Right atrium auricular region (tissue), 2 donors: ENCODE measurements at places on chromosomes 16 and 17.

DNA sequence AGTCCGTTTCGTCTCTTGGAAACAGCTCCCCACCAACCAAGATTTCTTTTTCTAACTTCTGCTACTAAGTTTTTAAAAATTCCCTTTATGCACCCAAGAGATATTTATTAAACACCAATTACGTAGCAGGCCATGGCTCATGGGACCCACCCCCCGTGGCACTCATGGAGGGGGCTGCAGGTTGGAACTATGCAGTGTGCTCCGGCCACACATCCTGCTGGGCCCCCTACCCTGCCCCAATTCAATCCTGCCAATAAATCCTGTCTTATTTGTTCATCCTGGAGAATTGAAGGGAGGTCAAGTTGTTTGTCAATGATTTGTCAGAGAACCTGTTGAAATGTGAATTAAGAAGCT lies 48.2 kb downstream of the IL21R start:
- no peaks in the 10 kb centered on the region for H3K36me3 ChIP-seq
- H3K4me3 ChIP-seq: no peak overlapping the region
- no peaks in the 10 kb centered on the region for H3K27me3 ChIP-seq

- no peak overlapping the region for H3K27ac ChIP-seq
- H3K4me3 ChIP-seq: no peak overlapping the region
- no peak for DNase-seq
- H3K36me3 ChIP-seq: no peaks in the 10 kb centered on the region
Observed at GRCh38 chr16:82044585-82044911, 9.5 kb downstream of the HSD17B2 start.

GRCh38 chr17:9982159-9982558 lies 77.1 kb upstream of the RCVRN start:
- no peak overlapping the region for H3K27ac ChIP-seq
- DNase-seq: no peak

DNA sequence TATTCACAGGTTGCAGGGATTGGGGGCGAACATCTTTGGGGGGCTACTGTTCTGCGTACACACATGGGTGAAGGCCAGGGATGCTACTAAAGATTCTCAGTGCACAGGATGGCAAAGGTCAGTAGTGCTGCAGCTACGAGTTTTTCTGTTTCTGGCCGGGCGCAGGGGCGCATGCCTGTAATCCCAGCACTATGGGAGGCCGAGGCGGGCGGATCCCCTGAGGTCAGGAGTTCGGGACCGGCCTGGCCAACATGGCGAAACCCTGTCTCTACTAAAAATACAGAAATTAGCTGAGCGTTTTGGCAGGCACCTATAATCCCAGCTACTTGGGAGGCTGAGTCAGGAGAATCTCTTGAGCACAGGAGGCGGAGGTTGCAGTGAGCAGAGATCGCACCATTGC lies 3.9 kb upstream of the ZNF598 start:
- no peaks in the 10 kb centered on the region for H3K27me3 ChIP-seq
- no peak for DNase-seq
- H3K36me3 ChIP-seq: no peaks in the 10 kb centered on the region
- no peak overlapping the region for H3K4me3 ChIP-seq

DNA sequence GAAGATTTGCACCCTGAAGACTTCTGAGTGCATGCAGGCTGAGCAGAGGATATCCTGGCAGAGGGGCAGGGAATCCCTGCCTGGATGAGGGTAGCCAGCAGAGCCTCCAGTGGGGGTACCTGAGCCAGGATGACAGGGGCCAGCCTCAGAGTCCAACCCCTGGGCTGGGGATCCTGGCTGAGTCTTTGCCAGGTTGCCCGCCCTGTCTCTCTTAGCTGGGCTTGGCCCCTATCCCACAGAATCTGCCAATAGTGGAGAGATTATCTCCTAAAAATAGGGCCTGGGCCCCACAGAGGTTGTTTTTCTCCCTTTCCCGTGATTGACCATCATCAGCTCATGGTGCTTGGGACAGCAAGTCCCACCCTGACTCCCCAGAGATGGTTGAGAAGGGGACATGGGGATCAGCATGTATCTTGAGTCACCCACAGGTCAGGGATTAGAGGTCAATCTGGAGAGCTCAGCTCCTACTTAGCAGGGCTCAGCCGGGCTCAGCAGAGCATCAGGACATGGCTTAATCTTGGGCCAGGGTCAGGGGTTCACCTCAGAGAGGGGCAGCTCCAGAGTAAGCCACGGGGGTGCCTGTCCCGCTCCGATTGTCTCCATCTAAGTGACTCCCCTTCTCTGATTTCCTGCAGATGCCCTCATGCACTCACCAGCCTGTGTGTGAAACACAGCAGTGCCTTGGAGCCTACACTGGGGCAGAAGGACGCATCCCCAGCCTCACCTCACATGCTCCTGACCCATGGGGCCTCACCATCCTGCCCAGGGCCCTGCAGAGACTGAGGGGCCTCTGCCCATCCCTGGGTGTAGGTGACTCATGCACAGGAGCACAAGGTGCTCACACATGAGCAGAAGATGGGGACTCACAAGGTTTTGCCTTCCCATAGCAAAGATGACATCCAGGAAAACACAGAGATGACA lies 11.5 kb downstream of the CDH16 start:
- no peak for DNase-seq
- no peak overlapping the region for H3K4me3 ChIP-seq
- no peaks in the 10 kb centered on the region for H3K27me3 ChIP-seq

- H3K27ac ChIP-seq: no peak overlapping the region
- H3K4me3 ChIP-seq: no peak overlapping the region
- no peak for DNase-seq
Observed at GRCh38 chr17:78272914-78273258, 41.5 kb downstream of the TMEM235 start.

GRCh38 chr17:78585006-78585630 lies 7.9 kb upstream of the DNAH17 start:
- no peak for DNase-seq
- H3K27me3 ChIP-seq: no peaks in the 10 kb centered on the region
- no peaks in the 10 kb centered on the region for H3K36me3 ChIP-seq
- H3K4me1 ChIP-seq: no peaks in the 10 kb centered on the region
- no peak overlapping the region for H3K4me3 ChIP-seq
- no peak overlapping the region for H3K27ac ChIP-seq

- H3K36me3 ChIP-seq: no peaks in the 10 kb centered on the region
- H3K4me1 ChIP-seq: no peaks in the 10 kb centered on the region
Observed at GRCh38 chr16:4561596-4561995, 5.5 kb downstream of the C16orf96 start.

- no peak for DNase-seq
Observed at GRCh38 chr17:2275722-2276121, 27.9 kb downstream of the SMG6 start.

- H3K36me3 ChIP-seq: no peaks in the 10 kb centered on the region
- no peaks in the 10 kb centered on the region for H3K27me3 ChIP-seq
- no peaks in the 10 kb centered on the region for H3K4me1 ChIP-seq
- H3K27ac ChIP-seq: peak overlapping the region; percentile 91
Observed at GRCh38 chr17:28811651-28812090, 30.9 kb downstream of the FAM222B start.

- peak; percentile 95 for DNase-seq
- no peaks in the 10 kb centered on the region for H3K27me3 ChIP-seq
- no peak overlapping the region for H3K4me3 ChIP-seq
Observed at GRCh38 chr17:57541472-57542394, 203.4 kb downstream of the CCDC182 start.

GRCh38 chr17:66461343-66461995 lies 159.1 kb downstream of the PRKCA start:
- H3K27me3 ChIP-seq: no peaks in the 10 kb centered on the region
- no peak overlapping the region for H3K4me3 ChIP-seq
- H3K36me3 ChIP-seq: no peaks in the 10 kb centered on the region
- H3K27ac ChIP-seq: no peak overlapping the region
- DNase-seq: no peak
- peaks cover 5% of the 10 kb centered on the region for H3K4me1 ChIP-seq

GRCh38 chr16:79301051-79301450 lies 299.5 kb downstream of the MAF start:
- H3K27me3 ChIP-seq: no peaks in the 10 kb centered on the region
- no peak overlapping the region for H3K4me3 ChIP-seq
- no peaks in the 10 kb centered on the region for H3K4me1 ChIP-seq
- H3K27ac ChIP-seq: no peak overlapping the region
- DNase-seq: no peak

DNA sequence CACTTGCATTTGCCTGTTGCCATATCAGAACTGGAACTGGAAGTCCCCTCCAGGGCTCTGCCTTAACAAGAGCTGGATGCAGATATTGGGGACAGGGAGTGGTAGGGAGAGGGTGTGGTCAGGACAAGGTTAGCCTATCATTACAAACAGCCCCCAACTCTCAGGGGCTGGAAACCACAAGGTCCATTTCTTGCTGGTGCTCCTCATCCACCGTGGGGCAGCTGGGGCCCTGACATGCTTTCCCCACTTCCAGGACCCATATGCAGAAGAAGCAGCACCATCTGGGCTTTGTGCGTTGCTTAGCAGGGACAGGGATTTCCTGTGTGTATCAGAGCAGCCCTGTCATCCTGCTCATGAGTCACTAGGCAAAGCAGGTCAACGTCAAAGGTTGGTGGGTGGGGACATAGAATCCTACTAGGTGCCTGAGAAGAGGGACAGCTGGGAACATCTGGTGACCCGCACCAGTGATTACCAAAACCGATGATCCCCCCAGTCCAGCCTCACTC lies 26.9 kb downstream of the RGS9 start:
- DNase-seq: no peak
- no peaks in the 10 kb centered on the region for H3K36me3 ChIP-seq
- no peak overlapping the region for H3K4me3 ChIP-seq
- no peak overlapping the region for H3K27ac ChIP-seq
- H3K4me1 ChIP-seq: no peaks in the 10 kb centered on the region
- H3K27me3 ChIP-seq: no peaks in the 10 kb centered on the region

DNA sequence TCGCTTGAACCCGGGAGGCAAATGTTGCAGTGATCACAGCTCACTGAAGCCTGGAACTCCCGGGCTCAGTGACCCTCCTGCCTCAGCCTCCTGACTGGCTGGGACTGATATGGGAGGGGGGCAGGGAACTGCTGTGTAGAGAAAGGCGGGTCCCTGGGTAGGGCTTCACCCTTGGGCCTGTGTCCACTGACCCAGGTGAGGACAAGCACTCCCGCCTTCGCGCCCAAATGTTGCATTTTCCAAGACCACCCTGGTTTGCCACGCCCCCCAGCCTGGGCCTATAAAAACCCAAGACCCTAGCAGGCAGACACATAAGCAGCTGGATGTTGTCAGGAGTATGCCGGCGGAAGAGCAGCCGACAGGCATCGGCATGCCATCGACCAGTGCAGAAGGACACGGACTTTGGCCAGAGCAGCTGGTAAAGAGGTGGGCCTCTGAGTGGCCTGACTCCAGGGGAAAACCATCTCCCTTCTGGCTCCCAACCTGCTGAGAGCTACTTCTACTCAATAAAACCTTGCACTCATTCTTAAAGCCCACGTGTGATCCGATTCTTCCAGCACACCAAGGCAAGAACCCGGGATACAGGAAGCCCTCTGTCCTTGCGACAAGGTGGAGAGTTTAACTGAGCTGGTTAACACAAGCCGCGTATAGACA lies 19.1 kb downstream of the SMYD4 start:
- H3K4me3 ChIP-seq: no peak overlapping the region
- peaks cover 16% of the 10 kb centered on the region for H3K36me3 ChIP-seq
- no peak for DNase-seq
- H3K27me3 ChIP-seq: no peaks in the 10 kb centered on the region

- no peak overlapping the region for H3K4me3 ChIP-seq
- no peaks in the 10 kb centered on the region for H3K27me3 ChIP-seq
- no peaks in the 10 kb centered on the region for H3K4me1 ChIP-seq
- H3K27ac ChIP-seq: no peak overlapping the region
Observed at GRCh38 chr16:23877107-23878070, 41.6 kb downstream of the PRKCB start.

- H3K27ac ChIP-seq: peak overlapping the region; percentile 57
- peak; percentile 77 for DNase-seq
- H3K36me3 ChIP-seq: no peaks in the 10 kb centered on the region
Observed at GRCh38 chr16:67406111-67406971, 9.9 kb downstream of the ZDHHC1 start.

DNA sequence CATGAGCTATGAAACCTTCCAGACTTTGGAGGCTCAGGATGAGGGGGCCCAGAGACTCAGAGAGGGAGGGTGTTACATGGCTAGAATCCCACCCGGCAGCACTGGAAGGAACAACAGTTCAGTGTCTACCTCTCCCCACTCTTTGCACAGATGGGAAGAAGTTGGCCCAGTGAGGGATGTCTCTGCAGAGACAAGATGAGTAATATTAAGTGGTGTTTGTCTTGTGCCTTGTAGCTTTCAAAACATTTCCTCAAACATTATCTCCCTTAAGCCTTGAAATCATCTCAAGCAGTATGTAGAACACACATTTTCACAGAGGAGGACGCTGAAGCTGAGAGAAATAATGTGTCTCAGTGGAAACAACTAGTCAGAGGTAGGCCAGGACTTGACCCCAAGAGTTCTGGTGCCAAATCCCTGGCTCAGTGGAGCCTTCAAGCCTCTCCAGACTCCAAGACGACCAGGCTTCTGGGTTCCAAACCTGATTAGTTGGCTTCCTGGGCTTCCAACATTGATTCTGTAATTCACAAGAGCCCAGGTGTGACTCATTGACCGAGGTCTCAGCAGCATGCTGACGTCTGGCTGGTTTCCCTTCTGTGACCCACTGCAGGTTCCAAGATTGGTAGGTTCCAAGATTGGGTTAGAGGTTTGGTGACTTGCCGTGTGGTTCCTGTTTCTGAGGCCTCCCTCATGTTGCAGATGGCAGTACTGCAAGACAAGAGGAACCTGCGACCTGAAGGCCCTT lies 7.4 kb downstream of the RNF112 start:
- no peaks in the 10 kb centered on the region for H3K27me3 ChIP-seq
- no peaks in the 10 kb centered on the region for H3K36me3 ChIP-seq
- peak; percentile 83 for DNase-seq
- H3K27ac ChIP-seq: peak overlapping the region; percentile 26

DNA sequence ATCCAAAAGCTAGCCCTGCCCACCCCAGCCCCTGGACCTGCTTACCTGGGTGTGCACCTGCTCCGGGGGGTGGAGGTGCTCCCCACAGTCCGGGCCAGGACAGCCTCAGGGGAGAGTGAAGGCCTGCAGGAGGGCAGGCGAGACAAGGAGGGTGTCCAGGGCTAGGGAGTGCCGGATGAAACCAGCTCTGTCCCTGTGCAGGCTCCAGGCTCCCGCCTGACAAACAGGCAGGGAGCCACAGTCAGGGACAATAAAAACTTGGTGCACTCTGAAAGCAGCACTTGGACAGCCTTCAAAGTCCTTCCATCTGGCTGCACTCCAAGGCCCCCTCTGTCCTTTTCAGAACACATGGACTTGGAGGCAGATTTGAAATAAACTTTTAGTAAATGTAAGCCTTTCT lies 3.9 kb downstream of the PAQR4 start:
- no peak overlapping the region for H3K27ac ChIP-seq
- H3K36me3 ChIP-seq: no peaks in the 10 kb centered on the region
- no peaks in the 10 kb centered on the region for H3K27me3 ChIP-seq

- no peaks in the 10 kb centered on the region for H3K27me3 ChIP-seq
- no peaks in the 10 kb centered on the region for H3K36me3 ChIP-seq
- no peak overlapping the region for H3K4me3 ChIP-seq
- H3K4me1 ChIP-seq: peaks cover 73% of the 10 kb centered on the region
Observed at GRCh38 chr17:19341211-19341631, 21.3 kb downstream of the B9D1 start.

GRCh38 chr17:7292194-7292593 lies 2.2 kb downstream of the YBX2 start:
- H3K4me1 ChIP-seq: peaks cover 69% of the 10 kb centered on the region
- H3K27me3 ChIP-seq: no peaks in the 10 kb centered on the region
- H3K36me3 ChIP-seq: no peaks in the 10 kb centered on the region
- DNase-seq: no peak

GRCh38 chr16:85546585-85547447 lies 66.3 kb upstream of the GSE1 start:
- H3K4me3 ChIP-seq: no peak overlapping the region
- DNase-seq: no peak
- H3K4me1 ChIP-seq: no peaks in the 10 kb centered on the region
- H3K27ac ChIP-seq: no peak overlapping the region

GRCh38 chr16:66250686-66251431 lies 115.6 kb upstream of the CDH5 start:
- no peaks in the 10 kb centered on the region for H3K27me3 ChIP-seq
- peak overlapping the region; percentile 29 for H3K27ac ChIP-seq
- no peaks in the 10 kb centered on the region for H3K36me3 ChIP-seq
- peak; percentile 90 for DNase-seq
